Mesenchymal stem cell (in vitro differentiated cells and primary cell): ENCODE measurements at places on chromosomes 7 and 10.

GRCh38 chr7:26584326-26584725 lies 280.1 kb downstream of the SKAP2 start:
- no peak for DNase-seq

DNA sequence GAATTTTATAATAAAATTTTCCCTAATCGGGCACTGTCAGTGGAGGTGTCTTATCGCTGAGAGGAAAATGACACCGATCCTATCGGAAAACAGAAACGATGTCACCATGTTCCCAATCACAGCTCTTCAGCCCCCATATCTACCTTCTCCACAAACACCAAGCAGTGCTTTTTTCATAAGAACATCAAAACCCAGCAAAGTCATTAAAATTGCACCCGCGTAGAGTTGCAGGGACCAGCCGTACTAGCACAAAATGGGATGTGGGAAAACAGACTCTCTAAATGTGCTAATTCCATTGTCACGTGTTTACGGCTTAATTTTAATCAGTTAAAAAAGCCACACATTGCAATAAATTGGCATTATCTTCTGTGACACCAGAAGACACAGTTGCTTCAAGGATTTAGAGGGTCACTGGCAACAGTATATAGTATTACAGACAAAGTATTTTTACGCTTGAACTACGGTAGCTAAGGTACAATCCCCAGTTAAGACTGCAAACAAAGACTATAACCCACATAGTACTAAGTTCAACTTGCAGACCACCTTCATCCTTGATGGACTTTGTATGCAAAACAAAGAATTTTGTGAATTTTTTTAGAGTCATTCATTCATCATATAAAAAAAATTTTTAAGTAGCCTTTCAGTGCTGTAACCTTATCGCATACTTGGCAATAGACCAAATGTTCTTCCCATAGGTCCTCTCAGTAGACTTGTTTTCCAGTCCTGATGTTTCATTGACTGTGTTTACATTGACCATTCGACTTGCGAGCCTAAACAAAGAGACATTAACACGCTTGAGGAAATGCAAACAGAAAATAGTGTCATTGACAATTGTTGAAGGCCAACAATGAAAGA lies 116.0 kb downstream of the VTI1A start:
- DNase-seq, result no peak

GRCh38 chr10:78341953-78342614 lies 308.4 kb downstream of the RPS24 start:
- no peak for DNase-seq

- no peak for DNase-seq
Observed at GRCh38 chr7:103915680-103916357, 73.6 kb downstream of the RELN start.

GRCh38 chr7:149719050-149719899 lies 54.1 kb downstream of the ZNF467 start:
- DNase-seq, result peak; percentile 76
